ENCODE measurements at places on chromosomes 11 and 22.

GRCh38 chr11:58530236-58530635, 22.3 kb upstream of the OR5B21 start:
- DNase-seq = no peak

DNA sequence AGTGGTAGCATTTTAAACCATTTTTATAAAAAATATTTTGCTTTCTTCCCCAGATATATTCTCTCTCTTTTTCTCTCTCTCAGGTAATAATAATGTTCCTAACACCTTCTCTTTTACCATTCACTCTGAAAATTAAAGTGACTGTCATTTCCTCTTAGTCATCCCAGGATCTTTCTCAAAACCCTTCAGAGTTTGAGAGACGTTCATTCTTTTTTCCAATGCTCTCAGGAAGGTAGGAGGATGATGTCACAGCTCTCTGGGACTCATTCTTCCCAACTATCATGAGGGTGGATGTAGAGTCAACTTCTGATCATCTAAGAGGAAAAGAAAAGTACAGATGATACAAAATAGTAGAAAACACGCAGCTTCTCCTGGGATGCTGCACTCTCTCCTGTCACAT, 60.2 kb upstream of the CRTAM start:
- DNase-seq = no peak

DNA sequence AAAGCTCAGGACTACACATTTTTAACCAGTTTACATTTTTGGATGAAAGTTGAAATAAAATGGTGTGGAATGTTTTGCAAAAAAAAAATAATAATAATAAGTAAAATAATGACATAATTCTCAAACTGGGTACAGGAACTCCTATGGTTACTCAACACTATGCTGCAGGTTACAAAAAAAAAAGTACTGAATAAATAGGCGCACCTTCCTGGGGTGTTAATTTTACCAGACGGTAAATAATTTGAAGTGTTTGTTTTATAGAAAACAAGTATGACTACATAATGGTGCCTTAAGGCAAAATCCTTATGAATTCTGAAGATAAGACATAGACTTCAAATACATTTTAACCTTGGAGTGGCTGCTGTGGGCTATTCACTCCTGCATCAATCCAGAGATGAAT, 76.5 kb downstream of the RELT start:
- DNase-seq = no peak

- DNase-seq = no peak
Observed at GRCh38 chr11:68200639-68201038, 12.5 kb downstream of the KMT5B start.

- no peak for DNase-seq
Observed at GRCh38 chr22:49269371-49269770, 558.3 kb downstream of the BRD1 start.

GRCh38 chr22:22735695-22736611, 91.5 kb downstream of the GGTLC2 start:
- DNase-seq = no peak

- no peak for DNase-seq
Observed at GRCh38 chr11:34773826-34774225, 142.4 kb downstream of the APIP start.

- DNase-seq = peak; percentile 1
Observed at GRCh38 chr11:416051-416756, 1.4 kb upstream of the SIGIRR start.

- DNase-seq = no peak
Observed at GRCh38 chr11:73367482-73368024, 8.6 kb upstream of the RELT start.

DNA sequence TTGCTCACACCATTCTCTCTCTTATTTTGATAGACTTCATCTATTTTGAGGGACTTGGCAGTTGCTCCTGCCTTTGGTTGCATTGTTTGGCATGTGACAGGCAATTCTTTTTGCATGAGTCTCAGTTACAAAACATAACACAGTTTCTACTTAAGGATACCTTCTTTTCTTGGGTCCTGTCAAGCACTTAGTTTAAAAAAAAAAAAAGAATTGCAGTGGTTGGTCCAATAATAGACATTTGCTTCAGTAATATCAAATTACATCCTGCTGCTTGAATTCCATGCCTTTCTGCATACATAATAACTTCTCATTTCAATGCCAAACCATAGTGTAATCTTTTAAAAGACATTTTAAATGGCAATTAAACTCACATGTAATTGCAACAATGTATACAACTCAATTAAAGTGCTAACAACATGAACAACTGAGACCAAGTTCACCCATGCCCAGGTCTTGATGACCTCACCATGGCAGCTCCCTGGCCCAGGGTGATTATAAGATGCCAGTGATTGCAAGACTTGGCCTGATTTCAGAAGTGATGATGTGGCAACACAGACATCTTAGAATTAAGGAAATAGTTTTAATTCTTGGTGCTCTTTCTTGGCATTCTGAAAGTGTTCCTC, 32.2 kb upstream of the PLET1 start:
- DNase-seq = peak; percentile 36

- no peak for DNase-seq
Observed at GRCh38 chr11:64180891-64181290, 5.1 kb upstream of the STIP1 start.

GRCh38 chr22:10961043-10961860, 4566.7 kb upstream of the OR11H1 start:
- DNase-seq = no peak

DNA sequence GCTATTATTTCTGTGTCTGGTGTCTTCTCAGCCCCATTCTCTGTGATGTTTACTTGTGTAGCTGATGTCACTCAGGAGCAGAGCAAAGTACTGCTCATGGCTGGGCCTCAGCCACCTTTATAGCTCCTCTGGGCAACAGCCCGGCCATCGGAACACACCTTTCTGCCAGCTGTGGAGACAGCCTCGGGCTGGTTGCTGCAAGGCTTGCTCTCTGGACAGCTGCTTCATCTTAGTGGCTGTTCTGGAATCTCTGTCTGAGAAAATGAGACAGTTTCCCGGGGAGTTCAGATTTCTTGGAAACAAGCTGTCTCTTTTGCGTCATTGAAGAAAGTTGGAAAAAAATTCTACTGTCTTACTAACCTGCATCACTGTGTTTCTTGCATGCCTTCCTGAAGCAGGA, 20.0 kb downstream of the THY1 start:
- no peak for DNase-seq

DNA sequence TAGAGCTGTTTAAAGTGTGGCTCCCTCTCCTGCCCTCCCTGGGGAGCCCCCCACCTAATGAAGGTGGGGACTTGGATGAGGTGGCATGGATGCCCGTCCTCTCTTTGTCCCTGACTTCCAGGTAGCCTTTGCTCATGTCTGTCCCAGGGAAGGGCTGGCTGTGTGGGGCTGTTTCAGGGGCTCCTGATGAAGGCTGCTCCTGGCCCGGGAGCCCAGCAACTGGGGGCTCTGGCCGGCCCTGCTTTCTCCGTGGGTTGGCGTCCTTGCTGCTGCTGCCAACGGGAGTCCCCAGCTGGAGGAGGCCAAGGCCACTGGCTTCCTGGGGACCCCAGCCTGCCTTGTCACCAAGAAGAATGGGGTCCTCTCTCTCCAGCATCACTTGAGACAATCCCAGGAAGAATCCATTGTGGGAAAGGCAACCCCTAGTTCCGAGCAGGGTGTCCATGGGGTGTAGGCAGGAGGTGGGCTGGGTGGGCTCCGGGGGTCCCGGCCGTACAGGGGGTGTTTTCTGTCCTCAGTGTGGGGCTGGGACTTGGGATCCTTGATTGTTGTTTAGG, 13.2 kb downstream of the GRAMD4 start:
- no peak for DNase-seq

DNA sequence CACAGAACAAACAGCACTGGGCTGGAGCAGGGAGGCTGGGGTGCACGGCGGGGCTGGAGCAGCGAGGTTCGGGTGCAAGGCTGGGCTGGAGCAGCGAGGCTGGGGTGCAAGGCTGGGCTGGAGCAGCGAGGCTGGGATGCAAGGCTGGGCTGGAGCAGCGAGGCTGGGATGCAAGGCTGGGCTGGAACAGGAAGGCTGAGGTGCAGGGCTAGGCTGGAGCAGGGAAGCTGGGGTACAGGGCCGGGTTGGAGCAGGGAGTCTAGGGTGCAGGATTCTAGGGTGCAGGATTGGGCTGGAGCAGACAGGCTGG, 198.5 kb downstream of the BRD1 start:
- no peak for DNase-seq

GRCh38 chr11:9138133-9138453, 46.7 kb upstream of the SCUBE2 start:
- no peak for DNase-seq

- no peak for DNase-seq
Observed at GRCh38 chr22:17601031-17601430, 27.5 kb downstream of the ATP6V1E1 start.

DNA sequence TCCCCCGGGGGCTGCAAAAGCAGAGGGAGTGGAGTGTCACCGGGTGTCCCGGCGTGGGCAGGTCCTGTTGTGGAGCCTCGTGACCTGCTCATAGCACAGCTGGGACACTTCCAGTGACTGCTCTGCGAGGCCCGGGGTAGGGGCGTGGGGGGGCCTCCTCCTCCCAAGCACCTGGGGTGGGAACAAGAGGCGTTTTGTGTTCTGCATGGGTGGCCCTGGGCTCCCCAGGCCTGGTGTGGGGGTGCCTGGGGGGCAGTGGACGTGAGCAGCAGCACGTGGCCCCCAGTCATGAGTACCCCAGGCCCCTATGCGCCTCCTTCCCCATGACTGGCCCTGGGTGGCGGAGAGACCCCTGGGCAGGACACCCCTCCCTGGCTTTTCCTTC, 104.7 kb downstream of the KCNQ1 start:
- peak; percentile 25 for DNase-seq

DNA sequence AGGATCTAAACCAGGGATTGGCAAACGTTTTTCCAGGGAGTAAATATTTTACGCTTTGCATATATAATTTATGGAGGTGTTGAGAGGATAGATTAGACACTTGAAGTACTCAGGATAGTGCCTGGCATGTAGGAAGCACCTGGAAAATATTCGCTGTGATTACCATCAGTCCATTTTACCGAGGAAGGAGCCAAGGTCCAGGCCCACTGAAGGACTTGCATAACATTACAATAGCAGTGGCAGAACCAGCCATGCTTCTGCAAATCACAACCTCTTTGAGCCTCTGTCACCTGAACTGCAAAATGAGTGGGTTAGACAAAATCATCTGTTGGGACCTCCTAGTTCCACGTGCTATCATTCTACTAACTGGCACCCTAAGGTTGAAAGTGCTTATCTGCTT, 5.4 kb downstream of the FUT4 start:
- DNase-seq = no peak

DNA sequence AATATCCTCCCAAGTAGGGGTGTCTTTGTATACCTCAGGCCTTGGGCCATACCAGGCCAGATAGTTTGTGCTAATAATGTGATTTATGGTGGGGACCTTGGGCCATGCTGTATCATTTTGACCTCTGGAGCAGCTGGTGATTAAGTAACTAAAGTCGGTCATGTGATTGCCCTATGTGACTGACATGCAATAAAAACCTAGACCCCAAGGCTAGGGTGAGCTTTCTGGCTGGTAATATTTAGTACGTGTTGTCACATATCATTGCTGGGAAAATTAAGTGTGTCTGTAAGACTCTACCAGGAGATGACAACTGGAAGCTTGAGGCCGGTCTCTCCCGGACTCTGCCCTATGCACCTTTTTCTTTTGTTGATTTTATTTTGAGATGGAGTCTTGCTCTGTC, 12.6 kb upstream of the TFIP11 start:
- no peak for DNase-seq

GRCh38 chr11:118002010-118002540, 15.9 kb downstream of the IL10RA start:
- DNase-seq = no peak

DNA sequence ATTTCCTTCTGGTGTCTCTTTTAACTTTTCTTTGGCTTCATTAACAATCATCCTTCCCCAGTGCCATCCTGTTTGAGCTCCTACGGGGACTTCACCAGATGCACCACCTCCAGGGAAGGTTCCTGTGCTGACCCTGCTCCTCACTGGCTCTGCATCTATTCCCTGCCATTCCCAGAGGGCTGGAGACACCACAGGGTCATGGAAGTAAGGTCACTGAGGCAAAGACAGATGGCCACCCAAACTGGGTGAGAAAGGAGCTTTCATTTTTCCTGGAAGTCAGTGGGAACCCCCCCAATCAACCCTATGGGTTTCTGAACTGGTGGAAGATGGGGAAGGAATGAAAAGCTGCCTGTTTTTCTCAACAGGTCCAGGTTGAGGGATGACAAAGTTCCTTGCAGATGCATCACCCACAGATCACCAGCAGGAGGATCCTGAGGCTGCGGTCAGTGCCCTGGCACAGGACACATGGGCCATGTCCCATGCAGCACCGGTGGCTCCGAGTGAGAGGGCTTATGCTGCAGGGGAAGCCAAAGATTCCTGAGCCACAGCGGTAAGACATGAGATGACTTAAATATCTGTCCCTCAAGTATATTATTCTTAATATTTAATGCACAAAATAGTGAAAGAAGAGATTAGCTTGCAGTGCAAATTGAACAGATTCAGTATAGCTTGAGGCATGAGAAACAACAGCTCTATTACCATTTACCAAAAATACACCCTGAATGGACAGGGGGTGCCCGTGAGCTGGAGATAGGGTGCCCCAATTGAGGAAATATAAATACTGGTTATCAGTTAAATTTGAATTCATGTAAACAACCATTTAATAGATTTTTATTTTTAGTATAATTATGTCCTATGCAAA, 73.0 kb upstream of the VPREB1 start:
- no peak for DNase-seq

GRCh38 chr11:69836401-69836800, 17.2 kb upstream of the FGF3 start:
- no peak for DNase-seq

DNA sequence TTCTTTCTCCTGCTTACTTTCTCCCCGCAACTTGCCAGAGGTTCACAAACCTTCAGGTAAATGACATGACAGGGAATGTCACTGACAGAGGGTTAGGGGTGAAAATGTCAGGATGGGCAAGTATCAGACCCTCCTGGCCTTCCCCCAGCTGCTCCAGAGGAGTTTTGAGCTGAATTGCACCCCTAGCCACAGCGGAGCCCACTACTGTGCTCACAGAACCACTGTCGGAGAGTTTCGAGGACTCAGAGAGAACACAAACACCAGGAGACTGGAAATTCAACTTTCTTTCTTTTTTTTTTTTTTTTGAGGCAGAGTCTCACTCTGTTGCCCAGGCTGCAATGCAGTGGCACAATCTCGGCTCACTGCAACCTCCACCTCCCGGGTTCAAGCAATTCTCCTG, 21.5 kb upstream of the P2RY2 start:
- no peak for DNase-seq

DNA sequence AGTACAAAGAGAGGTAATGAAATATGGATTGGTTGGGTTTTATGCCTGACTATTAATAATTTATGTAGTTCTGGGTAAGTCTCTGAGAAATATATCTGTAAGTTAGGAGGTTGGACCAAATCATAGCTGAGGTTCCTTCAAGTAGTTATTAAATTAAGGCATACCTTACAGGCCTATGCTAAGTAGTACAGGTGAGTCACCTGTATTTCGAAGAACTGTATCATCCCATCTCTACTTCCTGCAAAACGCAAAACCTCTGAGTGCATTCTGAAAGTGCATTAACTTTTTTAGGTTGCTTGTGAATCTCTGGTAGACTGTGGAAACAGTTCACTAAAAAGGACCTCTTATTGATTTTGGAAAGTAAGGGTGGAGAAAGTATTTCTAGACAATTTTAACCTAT, 37.1 kb downstream of the APOL5 start:
- DNase-seq = no peak

GRCh38 chr11:47466701-47467250, 17.8 kb upstream of the RAPSN start:
- no peak for DNase-seq

- DNase-seq = no peak
Observed at GRCh38 chr11:1453611-1454034, 33.0 kb downstream of the MOB2 start.

GRCh38 chr22:21866833-21867527, 465 bp downstream of the MAPK1 start:
- no peak for DNase-seq
